ENCODE measurements at places on chromosomes 3 and 15.

DNA sequence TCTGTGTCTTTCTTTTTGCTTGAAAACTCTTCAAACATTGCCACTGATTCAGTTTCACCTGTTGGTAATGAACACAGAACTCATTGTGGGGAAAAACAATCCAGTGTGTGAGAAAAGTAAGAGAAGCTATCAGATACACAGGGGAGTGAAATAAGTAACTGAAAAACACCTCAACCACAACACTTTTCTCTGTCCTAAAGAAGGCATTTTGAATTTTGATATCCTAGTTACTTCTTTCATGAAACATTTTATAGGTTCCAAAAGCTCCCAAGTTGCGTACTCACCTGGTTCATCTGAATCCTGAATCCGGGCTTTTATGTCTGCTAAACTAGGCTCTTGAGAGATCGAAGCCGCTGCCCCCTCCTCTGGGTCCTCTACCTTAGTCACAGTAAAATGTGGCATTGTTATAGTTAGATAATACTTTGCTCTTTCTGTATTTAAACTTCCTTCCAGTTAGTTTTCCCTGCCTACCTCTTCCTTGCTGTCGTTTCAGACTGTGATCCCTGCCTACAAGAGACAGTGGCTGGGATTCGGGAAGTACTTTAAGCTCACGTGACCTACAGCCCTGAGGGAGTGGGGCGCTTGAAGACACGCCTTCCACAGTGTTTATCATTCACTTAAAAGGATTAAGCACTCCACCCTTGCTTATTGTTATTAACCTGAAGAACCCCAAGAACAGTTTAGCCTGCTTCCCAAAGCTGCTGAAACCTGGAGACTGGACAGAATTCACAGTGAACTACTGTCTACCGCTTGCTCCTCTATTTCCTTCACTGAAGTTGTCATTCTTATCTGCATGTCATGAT is 19.1 kb downstream of the SLC12A6 start:
- peak; percentile 83 for DNase-seq

DNA sequence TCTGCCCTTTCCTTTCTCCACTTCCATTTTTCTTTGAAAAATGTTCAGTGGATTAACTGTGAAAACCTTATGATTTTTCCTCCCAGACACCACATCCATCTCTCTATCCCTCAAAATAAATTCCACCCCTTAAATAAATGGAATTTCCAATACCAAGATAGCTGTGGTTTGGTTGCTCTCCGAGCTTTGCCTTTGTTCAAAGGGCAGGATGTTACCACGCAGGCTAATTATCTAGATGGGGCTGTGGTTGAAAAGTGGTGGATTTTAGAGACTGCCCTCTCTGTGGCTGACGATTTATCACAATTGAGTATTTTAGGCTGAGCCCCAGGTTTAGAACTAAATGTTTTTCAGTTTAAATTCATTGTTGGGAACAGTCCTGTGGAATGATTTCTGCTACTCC is 36.9 kb upstream of the CMSS1 start:
- no peak for DNase-seq

DNA sequence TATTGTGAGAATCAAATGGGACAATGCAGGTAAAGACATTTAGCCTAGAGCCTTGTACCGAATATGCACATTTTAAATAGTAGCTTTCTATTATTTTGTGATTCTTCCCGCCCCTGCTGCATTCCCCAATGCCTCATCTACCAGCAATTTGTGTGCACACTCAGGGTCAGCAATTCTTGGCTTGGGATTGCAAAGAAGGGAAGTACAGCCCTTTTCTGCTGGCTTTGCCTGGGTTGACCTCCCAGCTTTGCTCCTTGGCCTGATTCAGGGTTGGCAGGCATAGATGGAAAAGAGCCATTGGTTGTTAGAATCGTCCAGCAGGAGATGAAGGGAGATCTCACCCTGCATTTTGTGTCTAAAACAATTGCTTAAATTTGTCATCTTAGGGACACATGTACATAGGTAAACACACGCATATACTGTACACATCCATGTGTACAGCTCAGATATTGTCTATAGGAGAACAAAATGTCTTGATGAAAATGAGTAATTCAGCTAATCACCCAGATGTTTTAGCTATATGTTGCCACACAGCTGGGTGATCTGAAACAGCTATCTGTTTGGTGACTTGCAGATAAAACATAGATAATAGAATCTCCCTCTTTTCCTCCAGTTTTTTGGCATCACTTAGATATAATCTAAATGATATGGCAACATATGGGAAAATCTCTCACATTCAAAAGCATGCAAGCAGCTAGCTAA is 340.9 kb upstream of the TBL1XR1 start:
- no peak for DNase-seq

DNA sequence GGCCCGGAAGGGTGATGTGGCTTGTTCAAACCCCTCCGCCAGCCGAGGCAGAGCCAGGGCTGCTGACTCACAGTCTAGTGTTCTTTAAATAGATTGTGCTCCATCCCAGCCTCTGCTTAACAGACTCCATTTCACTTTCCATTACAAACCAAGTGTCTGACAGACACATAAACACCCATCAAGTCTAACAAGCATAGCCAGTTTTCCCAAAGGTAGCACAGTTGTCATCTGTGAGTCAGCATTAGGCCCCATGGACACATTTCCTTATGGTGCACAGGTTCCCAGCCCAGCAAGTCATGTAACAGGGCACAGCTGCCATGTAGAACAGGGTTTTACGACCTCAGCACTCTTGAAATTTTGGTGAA is 109.9 kb upstream of the RAP2B start:
- peak; percentile 82 for DNase-seq

DNA sequence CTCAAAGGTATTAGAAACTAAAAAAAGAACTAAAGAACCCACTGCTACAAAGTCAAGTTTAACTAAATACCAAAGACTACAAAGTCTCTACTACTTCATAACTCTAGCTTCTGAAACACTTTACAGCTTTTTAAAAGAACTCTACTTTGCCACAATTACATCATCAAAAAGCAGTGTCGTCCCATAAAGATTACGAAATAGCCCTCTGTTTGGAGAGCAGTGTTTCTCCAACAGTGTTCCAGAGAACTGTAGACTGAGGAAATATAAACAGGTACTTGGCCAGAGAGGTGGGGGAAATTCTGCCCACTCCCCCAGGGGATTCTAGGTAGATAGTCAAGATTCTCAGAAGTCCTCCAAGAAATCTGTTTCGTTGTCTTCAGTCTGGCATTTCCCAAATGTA is 225.6 kb downstream of the PDZRN3 start:
- DNase-seq, result no peak

DNA sequence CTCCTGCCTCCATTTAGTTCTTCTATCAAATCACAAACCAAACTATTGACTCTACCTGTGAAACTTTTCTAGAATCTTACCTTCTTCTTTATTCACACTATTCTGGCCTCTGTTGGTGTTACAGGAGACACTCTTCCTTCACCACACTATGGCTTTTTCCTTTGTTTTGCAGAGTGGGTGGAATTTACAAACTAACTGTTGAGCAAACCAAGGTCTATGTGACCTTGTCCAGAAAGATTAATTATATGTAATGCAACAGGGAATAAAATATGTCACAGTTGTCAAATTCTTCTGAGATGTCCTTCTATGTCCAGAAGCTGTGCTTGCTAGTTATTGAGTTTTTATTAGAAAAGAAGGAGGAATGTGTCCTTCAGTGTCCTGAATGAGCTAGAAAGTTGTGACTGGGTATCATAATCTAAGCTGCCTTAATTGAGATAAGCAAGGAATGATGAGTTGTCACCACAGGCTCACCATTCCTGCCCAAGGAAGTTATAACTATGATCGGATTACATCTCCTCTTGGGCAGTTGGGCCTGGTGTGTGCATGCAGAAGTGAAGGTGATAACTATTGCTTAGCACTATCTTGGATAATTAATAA is 21.7 kb downstream of the ARL14 start:
- DNase-seq, result no peak

DNA sequence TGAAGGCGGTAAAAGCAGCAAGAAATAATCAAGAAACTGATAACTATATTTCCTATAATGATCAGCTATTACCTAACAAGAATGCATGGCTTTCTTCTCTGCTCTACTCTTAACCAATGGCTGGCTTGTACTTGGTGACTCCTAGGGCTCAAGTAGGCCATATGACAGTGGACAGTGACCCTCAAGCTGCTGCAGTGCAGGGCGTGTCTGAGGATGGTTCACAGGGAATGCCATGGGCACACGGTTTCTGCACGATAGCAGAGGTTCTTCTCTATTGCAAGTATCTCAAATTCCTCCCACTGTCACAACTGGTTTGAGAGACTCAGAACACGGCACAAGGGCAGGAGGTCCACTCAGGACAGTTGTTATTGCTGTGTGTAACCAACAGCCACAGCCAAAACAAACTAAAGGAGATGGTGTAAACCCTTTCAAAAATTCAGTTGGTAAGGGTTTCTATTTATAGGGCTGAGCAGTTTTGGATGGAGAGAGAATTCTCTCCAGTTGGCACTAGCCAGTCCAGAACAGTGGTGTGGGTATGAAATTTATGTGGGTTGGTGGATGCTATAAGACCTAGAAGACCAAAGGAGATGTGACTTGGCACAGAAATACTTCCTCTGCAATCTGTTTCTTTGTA is 103.2 kb upstream of the ST8SIA2 start:
- no peak for DNase-seq

- DNase-seq, result no peak
Observed at GRCh38 chr3:170220871-170221270, 1.4 kb upstream of the PRKCI start.

GRCh38 chr15:68277131-68277602 is 378 bp upstream of the FEM1B start:
- peak; percentile 20 for DNase-seq

GRCh38 chr3:126511291-126511690 is 6.3 kb downstream of the UROC1 start:
- DNase-seq, result no peak

DNA sequence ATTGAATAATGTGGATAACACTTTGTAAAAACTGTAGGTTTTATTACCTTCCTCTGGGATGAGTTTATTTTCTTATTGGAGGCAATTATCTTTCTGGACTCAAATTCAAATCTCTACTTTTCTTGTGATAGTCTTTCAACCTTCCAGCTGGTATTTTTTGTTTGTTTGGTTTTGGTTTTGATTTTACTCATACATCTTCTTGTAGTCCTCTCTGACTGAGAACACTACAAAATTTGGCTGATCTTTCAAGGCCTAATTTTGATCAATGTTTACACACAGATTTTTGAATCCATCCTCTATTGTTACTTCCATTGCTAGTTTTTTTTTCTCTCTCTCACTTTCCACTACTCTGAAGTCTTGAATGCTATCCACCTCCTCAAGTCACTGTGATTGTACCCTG is 303.8 kb upstream of the NECTIN3 start:
- DNase-seq, result no peak

DNA sequence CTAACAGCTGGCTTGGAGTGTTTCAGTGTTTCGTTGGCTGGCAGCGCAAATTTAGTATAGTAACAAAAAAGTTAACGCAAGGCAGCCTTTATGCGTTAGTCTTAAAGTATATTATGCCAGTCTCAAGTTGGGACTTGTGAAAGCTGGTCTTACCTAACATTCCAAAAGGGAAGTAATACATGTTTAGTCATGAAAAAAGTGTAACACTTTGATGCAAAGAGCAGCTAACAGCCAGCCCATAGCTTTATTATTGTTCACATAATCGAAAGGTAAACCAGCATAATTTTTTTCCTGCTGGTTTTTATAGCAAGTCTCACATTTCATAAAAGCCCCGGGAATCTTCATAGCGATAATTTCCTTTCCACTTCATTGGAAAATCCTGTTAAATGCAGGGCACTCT is 2.4 kb upstream of the GPR87 start:
- peak; percentile 78 for DNase-seq

DNA sequence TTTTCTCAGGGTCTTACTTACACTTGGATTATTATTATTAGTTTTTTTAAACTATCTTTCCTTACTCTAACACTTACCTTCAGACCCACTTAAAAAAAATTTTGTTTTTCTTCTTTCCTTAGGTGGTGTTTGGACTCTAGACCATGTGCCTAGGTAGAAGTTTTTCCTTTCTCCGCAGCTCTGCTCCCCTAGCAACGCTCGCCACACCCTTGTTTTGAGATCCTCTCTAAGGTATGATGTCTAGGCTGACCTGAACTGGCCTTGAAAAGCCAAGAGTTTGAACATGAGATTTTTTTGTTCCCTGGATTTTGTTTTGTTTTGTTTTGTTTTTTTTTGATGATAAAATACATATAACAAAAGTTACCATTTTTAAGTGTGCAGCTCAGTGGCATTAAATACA is 16.2 kb downstream of the ZNF592 start:
- DNase-seq, result no peak

DNA sequence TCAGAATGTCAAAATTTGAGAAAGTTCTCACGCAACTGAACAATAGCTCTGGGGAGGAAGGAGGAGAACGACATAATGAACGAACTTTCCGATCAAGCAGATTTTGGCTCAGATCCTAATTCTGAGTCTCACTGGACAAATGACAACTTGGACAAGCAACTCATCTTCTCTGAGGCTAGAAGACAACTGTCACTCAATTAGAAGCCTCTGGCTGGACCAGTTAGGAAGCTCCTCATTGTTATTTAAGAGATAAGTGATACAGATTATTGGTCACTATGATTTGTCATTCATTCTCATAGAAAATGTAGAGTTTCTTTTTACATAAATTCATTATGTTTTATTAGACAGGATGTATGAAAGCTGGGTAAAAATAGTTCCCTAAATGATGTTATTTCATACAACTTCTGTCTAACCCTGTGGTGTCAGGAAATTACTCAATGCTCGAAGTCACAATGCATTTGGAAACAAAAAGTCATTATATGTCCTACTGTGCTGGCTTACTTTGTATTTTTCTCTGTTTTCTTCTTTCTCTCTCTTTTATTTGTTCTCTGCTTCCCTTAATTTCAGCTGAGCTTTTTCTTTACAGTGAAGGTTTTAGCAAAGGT is 11.0 kb upstream of the C3orf49 start:
- no peak for DNase-seq

- no peak for DNase-seq
Observed at GRCh38 chr3:22475665-22476240, 724.7 kb upstream of the ZNF385D start.

DNA sequence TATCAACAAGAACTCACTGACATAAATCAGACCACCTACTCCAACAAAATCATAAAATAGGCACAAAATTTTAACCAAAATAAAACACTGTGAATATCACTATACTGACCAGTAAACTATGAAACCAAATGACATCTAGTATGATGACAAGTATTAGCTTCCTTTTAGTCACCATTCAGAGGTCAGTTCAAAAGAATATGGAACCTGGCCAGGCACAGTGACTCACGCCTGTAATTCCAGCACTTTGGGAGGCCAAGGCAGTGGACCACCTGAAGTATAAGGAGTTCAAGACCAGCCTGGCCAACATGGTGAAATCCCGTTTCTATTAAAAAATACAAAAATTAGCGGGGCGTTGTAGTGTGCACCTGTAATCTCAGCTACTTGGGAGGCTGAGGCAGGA is 65.8 kb downstream of the SMARCC1 start:
- DNase-seq, result no peak

DNA sequence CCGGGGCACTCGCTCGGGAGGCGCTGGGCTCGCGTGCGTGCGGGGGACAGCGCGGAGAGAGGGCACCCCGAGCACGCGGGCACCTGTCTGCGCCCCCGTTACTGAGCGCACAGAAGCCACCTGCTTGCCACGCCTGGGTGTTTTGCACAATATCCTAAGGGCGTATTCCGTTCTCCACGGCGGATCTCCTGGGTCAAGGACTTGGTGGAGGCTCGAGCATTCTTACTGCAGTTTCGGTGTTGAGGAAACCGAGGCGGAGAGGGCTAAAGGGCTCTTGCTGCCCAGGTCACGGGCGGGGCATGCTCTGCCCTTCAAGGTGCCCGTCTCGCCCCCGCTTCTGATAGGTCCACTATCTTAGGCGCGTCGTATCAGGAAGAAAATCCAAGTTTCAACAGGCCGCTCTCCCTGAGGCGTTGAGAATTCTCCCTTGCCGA is 526 bp downstream of the GPD1L start:
- peak; percentile 15 for DNase-seq

- no peak for DNase-seq
Observed at GRCh38 chr3:55446850-55447249, 40.3 kb downstream of the WNT5A start.

Measured in RWPE1 (cell line).